Stimulated activated CD8-positive, alpha-beta memory T cell treated with anti-CD3 and anti-CD28 coated beads, Interleukin-4, amount 100 ng/mL, for 4 hours (primary cell): ENCODE measurements at places on chromosomes 6 and 20.
A peak's percentile ranks its signal among the peaks of the same experiment; 100 is the strongest.

DNA sequence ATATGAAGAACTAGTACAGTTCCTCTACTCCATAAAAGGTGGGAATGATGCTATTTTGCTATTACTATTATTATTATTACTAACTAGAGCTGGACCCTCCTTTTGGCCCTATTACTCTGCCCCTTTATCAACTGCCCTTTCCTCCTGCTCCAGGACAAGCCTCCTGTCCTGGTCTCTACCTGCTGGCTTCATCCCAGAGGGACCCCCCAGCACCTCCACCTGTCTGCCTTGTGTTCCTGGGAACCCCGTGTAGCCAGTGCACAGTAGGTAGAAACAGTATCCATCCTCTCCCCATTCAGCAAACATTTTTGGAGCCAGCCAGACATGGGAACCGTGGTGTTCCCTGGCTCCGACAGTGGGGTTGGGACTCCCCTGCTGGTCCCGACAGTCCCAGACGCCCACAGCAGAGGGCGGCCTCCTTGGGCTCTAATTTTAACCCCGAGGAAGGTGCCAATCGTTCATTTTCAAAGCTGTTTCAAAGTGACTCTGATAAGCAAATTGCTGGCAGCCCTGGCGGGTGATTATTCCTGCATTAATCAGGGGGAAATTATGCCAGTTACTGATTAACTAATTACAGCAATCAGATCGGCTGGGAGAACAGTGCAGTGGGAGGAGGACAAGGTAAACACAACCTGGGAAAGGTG lies 44.2 kb upstream of the MDGA1 start:
- DNase-seq, result no peak

- DNase-seq, result no peak
Measured at GRCh38 chr20:13099676-13100075, 90.9 kb downstream of the SPTLC3 start.

GRCh38 chr6:7216941-7217621 lies 95.9 kb downstream of the SSR1 start:
- DNase-seq, result no peak

DNA sequence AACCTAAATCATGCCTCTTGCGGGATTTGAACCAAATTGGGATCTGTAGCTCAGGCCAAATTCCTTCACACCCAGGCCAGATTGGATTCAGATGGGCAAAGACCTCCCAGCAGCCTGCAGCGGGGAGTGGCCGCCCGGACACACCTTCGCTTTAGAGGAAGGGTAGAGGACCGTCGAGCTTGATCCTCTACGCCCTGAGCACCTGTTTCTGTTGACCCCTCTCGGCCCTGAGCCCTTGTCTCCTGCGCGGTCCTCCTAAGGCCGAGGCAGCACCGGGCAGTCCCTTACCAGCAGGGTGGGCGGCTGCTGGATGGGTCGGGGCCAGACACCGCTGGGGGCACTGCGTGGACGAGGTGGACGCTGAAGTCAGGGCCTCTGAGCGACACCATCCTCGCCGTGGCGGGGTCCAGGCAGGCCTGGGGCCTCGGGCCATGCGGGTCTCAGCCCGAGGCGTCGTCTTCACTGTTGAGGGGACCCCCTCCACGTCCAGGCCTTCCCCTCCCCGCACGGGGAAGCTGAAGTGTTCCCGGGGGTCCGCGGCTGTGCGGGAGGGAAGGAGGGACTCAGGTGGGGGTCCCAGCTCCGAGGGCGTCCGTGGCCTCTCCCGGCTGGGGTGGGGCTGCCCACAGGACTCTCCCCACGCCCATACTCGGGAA lies 114.8 kb downstream of the SMOC2 start:
- DNase-seq, result no peak

- DNase-seq, result no peak
Measured at GRCh38 chr6:106536851-106537250, 92.4 kb downstream of the RTN4IP1 start.

- DNase-seq, result no peak
Measured at GRCh38 chr20:32070282-32070681, 18.2 kb downstream of the HCK start.

- DNase-seq, result no peak
Measured at GRCh38 chr6:168967281-168967925, 286.2 kb downstream of the THBS2 start.

- DNase-seq, result no peak
Measured at GRCh38 chr20:34703424-34704176, 544 bp upstream of the TP53INP2 start.

DNA sequence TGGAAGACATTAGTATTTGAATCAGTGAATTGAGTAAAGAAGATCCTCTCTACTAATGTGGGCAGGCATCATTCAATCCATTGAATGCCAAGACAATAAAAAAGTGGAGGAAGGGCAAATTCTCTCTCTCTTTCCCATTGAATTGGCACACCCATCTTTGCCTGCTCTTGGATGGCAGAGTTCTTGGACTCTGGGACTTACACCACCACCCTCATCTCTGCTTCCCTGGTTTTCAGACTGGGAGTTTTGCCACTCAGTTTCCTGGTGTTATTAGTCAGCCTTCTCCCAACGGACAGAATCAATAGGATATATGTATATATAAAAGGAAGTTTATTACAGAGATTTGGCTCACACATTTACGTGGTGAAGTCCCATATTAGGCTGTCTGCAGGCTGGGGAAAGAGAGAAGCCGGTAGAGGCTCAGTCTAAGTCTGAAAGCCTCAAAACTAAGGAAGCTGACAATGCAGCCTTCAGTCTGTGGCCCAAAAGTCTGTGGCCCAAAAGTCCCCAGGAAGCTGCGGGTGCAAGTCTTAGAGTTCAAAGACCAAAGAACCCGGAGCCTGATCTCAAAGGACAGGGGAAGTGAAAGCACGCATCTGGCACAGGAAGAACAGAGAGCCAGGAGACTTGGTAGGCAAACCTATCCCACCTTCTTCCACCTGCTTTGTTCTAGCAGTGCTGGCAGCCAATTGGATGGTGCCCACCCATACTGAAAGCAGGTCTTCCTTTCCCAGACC lies 64.4 kb downstream of the SMPDL3A start:
- DNase-seq, result no peak

- DNase-seq, result no peak
Measured at GRCh38 chr6:17130786-17131185, 28.9 kb downstream of the STMND1 start.

DNA sequence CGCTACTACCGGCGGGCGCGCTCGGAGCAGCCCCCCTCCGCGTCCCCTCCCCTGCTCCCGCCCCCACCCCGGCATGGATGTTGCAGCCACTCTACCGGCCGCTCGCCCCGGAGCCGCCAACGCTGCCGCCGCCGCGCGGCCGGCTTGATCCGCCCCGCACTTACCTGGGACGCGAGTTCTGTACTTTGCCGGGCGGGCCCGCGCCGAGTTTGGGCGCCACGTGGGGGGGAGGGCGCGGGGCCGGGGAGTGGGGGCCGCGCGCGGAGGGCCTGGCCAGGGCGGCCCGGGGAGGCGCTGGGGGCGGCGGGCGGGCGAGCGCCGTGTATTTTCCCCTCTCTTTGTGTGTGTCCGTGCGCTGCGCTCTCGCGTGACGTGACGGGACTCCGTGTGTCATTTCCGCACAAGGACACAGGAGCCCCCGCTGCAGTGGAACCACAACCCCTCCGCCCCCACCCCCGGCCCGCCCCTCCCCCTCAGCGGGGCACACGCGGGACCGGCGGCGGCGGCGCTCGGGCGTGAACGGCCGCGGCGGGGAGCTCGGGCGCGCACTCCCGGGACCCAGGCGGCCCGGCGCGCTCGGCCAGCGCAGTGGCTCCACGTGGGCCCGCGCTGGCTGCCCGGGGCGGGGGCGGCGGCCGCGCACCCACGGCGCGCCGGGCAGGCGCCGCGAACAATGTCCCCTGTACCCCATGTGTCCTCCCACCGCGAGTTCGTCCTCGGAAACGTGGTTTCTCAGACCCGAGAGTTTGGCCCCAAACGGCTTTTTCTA lies at the start of gene BEND3:
TSS of gene BEND3 (minus strand) at position 590 of the 769 bp plus-strand sequence. CDS start 16,230 bp downstream, outside the sequence.
- peak; percentile 51 for DNase-seq

DNA sequence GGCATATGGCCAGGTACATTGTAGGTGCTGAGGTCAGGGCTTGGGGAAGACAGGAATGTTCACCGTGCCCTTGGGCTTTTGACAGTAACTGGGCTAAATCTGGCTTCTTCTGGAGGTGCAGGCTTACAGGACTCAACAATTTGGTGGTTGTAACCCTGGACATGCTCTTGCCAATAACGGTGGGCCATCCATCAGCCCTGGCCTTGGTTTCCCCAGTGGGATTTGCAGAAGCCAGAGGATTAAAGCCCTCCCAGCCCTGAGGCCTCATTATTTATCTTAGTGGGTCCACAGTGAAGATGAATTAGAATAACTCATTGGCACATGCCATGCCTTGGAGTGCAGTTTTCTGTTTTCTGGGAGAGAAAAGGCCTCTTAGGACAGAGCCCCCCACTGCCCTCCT lies 44.0 kb downstream of the TOX2 start:
- DNase-seq, result no peak

DNA sequence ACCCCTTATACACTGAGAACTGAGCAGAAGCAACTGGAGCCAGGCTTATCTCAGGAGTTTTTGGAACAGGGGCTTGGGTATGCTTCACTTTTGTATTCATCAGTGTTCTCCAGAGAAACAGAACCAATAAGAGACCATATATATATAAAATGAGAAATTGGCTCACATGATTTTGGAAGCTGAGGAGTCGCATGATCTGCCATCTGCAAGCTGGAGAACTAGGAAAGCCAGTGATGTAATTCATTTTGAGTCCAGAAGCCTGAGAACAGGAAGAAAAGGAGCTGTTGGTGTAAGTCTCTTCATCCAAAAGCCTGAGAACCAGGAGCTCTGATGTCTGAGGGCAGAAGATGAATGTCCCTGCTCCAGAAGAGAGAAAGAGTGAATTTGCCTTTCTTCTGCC lies 272.0 kb downstream of the SLC35F1 start:
- DNase-seq, result no peak

DNA sequence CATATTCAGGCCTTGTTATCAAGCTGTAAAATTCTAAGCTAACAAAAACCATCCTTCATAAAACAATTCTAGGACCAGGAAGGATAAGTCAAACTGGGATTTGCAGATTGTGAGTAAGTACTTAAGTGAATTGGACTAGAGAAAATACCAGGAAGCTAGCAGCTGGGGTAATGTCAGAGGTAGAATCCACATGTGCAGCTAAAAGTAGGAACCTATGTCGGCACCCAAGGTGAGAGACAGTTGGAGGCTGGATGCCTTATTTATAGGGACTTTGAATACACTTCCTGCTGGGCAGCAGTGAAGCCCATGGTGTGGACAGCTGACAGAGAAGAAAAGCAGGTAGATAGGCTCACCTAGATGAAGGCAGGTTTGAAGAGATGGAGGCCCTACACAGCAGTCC lies 127.3 kb downstream of the FLRT3 start:
- no peak for DNase-seq

DNA sequence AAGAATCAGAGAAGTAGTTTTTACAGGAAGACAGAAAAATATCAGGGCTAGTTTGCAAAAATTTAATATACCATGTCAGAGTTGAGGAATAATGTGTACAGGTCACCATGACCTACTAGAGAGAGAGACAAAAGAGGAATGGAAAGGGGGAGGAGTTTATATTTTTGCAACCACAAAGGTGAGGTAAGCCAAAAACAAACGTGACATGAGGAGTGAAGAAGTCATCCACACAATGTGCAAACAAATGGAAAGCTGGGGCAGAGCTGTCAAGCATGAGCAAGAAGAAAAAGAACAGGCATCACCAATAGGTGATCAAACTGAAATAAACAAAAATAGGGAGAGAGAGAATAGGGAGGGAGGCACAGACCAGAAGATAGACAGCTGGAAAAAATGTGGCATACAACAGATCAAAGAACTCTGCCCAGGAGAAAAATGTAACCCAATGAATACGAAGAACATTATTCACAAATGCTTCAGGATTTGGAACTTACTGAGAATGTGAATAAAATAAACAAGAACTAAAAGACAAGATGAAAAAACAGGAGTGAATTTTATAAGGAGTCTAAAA lies 15.5 kb downstream of the RARS2 start:
- DNase-seq, result no peak

DNA sequence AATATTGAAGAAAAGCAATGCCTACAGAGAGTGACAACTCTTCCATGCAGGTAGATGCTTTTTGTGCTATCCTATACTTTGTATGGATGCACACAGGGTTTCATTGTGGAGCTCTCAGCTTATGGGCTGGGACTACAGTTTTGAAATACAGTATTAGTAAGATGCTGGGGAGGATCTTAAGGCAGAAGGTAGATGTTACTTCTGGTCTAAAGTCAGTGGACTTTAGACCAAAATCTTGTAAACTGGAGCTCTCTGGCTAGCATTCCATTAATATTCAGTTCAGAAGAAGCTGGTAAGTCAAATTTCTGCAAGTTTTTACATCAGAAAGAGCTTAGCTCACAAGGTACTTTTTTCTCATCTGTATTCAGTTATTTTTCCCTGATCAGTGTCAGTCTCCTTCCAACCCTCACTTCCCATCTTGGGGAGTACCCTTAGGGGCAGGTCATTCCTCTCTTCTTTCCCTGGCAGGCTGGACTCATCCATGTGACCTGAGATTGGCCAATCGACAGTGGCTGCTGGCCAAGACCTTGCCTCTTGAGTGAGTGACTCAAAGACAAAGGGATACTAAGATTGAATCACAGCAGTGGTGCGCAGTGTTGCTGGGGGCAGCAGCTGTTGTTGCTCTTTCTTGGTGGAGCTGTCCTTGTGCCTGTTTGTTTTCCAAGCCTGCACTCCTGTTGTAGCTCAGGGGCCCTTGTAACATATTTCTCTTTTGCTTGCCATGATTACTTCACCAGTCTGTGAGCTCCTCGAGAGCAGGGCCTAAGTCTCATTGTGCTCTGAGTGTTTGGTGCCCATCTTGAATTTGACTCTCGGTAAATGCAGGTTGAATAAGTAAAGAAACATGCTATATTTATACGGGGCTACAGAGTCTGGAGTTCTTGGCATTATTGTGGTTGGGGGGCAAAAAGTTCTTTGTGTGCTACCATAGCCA lies 2.8 kb upstream of the PHF20 start:
- no peak for DNase-seq

GRCh38 chr20:9246731-9247130 lies 177.8 kb downstream of the PLCB4 start:
- no peak for DNase-seq
